ENCODE measurements at places on chromosomes 6 and 20.

GRCh38 chr6:2900821-2901644 lies 2.1 kb downstream of the SERPINB9 start:
- no peak for DNase-seq

DNA sequence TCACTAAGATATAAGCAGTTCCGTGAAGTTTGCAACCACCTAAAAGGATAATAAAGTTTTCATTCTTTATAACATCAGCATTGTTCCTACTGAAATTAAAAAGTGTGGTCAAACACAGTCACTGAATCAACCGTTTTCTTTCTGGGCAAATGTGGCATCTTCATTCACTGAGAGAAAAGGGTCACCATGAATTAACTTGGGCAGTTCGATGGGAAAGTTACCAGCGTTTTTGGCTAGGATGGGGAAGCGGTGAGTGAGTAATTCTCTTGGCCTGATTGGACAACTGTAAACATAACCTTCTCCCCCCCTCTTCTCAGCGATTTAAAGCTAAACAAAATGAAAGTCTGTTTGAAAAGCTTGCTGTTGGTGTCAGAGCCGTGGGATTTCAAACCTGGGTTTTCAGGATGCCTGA lies 181.8 kb downstream of the SASH1 start:
- no peak for DNase-seq

DNA sequence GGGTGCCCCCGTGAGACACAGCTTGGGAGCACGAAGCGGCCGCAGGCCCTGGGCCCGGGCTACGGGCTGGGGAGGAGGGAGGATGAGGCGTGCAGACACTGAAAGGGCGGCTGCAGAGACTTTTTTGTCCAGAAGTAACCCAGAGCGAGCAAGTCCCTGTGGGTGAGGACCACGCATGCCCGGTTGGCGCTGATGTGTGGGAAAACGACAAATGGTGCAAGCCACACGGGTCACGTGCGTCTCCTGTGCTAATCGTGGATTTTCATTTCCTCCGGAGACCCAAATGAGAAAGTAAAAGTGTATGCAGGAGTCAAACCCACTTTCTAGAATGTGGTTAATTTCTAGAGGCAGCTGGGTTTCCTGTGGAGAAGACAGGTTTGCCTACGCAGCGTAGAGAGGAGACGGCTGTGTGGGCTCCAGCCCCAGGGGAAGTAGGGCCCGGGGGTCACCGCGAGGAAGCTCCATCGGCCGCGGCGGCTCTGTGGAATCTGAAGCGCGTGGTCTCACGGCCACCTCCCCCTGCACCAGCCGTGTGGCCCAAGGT lies 19.0 kb downstream of the DLL1 start:
- peak; percentile 59 for DNase-seq

- DNase-seq: no peak
These were observed 88.6 kb upstream of the DUSP22 start for GRCh38 chr6:203661-204060.

GRCh38 chr6:133034509-133035206 lies 206.5 kb upstream of the EYA4 start:
- no peak for DNase-seq

GRCh38 chr6:91669154-91669870 lies 1082.4 kb upstream of the MAP3K7 start:
- no peak for DNase-seq

Data from stimulated activated CD8-positive, alpha-beta memory T cell treated with anti-CD3 and anti-CD28 coated beads, Interleukin-2, amount 100 ng/mL, for 48 hours (primary cell).